ENCODE measurements at places on chromosomes 1 and 21.

- no peak for DNase-seq
Observed at GRCh38 chr1:35340519-35340918, 72.0 kb downstream of the ZMYM4 start.

GRCh38 chr1:100292711-100293110 is 26.7 kb downstream of the RTCA start:
- DNase-seq: no peak

DNA sequence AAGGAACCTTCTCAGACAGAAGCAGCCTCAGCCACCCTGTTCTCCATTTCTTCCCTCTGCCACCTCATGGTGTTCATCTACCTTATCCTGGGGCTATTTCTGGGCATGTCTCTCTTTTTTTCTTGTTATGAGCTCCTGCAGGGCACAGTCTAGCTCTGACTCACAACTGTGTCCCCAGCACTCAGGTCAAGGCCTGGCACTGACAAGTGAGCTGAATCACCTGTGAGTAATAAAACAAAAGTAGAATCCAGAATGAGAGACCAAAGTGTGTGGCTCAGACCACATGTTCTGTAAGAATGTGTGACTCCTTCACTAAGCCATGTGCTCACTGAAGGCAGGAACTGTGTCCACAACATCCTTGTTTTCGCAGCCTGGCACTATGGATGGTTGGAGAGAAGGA is 23.2 kb downstream of the C1orf94 start:
- no peak for DNase-seq

GRCh38 chr1:19918057-19918456 is 5.4 kb downstream of the PLA2G2E start:
- DNase-seq: peak; percentile 79

DNA sequence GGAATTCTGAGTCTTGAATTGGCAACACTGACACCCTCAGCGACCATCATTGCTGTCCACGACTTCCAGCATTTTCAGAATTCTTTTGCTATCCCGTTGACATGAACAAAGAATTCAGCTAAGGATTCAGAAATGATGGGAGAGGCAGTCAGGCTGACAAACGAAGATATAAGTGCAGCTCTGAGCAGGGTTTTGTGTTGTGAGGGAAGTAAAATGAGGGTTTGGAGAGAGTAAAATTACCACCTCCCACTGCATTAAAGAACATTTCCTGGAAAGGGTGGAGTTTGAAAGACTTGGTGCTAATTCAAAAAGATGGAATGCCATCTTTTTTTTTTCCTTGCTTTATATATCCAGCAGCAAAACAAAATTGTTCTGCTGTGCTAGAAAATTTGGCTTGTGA is 4.9 kb upstream of the ELK4 start:
- DNase-seq: no peak

DNA sequence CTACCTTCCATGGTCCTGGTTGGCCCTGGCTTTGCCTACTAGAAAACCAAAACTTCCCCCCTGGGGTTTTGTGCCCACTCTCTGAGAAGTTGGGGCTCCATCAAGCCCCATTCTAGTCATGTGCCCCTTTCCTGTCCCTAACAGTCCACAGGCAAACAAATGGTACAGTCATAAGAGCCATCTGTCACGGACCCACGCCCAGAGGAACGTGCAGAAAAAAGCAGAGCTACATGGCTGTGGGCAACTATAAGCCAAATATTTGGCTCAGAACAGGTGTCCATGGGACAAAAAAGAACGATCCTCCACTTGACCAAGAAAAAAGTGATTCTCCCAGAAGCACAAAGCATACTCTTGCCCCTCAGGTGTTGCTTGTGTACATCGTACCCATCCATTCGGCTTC is 14.6 kb upstream of the TRNAU1AP start:
- no peak for DNase-seq

DNA sequence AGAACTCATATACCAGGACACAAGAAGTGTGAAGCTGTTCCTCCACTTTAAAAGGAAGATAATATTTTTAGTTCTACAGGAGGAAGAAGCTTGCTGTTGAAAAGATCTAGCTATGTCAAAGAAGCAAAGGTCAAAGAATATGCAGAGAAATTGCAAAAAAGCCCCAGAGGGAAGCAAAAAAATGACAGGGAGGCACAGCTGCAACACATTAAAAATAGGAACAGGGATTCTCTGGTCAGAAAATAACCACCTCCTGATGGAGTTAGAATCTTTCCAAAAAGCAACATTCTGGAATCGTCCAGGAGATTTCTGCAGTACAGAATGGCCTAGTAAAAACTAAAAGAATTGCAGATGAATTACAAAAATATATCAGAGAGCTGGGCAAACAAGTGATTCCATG is 238.9 kb upstream of the PRMT6 start:
- no peak for DNase-seq

DNA sequence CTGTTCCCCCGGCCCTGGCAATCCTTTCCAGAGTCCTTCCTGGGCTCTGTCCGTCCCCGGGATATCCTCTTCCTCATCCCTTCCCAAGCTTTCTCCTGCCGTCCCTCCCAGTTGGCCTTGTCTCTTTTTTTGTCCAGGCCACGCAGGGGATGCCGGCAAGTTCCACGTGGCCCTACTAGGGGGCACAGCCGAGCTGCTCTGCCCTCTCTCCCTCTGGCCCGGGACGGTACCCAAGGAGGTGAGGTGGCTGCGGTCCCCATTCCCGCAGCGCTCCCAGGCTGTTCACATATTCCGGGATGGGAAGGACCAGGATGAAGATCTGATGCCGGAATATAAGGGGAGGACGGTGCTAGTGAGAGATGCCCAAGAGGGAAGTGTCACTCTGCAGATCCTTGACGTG is 13.4 kb upstream of the SVBP start:
- no peak for DNase-seq
